Activated T-cell treated with anti-CD3 and anti-CD28 coated beads, Interleukin-2, amount 50 U/mL, for 48 hours (primary cell): ENCODE measurements at places on chromosomes 2 and 18.

- no peak for DNase-seq
These were observed 41.9 kb upstream of the TANC1 start for GRCh38 chr2:158926478-158926948.

- DNase-seq = no peak
These were observed 38.2 kb upstream of the DPP4 start for GRCh38 chr2:162111958-162112850.

GRCh38 chr2:177717831-177718618 lies 325.5 kb downstream of the AGPS start:
- no peak for DNase-seq

GRCh38 chr2:32627441-32627813 lies 423 bp upstream of the TTC27 start:
- no peak for DNase-seq

GRCh38 chr2:238582159-238582558 lies 155.4 kb downstream of the ASB1 start:
- DNase-seq = no peak

DNA sequence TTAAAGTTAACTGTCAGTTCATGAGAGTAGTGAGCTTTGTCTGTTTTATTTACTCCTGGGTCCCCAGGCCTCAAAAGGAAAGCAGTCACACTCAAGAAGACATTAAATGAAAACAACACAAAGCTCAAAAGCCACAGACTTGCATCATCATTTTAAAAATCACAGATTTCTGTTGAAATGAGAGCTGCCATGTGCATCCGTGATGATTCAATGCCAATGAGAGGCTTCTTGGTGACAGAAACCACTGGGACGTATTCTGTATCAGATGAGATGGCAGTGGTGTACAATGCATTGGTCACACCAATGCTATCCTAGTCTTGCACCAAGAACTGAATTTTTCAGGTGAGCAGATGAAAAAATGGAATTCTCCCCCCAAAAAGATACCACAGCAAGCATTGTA lies 204.8 kb downstream of the ANAPC1 start:
- DNase-seq = no peak

DNA sequence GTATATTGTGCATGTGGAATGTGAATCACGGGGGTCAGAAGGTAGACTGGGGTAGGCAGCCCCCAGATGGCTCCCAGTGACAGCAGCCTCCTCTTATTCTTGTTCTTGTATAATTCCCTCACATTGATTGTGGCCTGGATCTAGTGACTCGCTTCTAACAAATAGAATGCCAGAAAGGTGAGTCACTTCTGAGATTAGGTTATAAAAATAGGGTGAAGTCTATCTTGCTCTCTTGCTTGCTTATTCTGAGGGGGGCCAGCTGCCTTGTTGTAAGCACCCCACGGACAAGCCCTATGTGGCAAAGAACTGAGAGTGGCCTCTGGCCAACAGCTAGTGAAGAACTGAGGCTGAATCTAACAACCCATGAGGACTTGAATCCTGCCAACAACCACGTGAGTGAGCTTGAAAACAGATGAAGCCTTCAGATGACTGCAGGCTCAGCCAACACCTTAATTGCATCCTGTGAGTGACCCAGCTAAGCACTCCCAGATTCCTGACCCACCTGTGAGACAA lies 15.6 kb upstream of the RMND5A start:
- DNase-seq = no peak

DNA sequence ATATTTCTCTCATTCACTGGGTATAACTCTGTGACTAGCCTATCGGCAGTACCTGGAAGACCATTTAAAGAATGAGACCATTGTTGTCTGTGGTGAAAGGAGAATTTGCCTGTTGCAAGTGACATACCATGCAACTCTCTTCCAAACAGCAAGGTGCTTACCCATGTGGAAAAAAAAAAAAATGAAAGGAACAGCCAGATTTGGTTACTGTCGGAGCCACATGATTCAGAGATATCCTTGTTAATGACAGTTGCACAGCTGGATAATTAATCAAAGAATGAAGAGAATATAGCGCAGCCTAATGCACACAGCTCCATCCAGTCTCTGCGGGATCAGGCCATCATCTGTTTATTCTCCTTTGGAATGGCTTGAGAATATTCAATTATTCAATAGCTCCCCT lies 141.8 kb downstream of the HRH4 start:
- no peak for DNase-seq

GRCh38 chr2:65015731-65016130 lies 26.5 kb downstream of the SLC1A4 start:
- DNase-seq = no peak

DNA sequence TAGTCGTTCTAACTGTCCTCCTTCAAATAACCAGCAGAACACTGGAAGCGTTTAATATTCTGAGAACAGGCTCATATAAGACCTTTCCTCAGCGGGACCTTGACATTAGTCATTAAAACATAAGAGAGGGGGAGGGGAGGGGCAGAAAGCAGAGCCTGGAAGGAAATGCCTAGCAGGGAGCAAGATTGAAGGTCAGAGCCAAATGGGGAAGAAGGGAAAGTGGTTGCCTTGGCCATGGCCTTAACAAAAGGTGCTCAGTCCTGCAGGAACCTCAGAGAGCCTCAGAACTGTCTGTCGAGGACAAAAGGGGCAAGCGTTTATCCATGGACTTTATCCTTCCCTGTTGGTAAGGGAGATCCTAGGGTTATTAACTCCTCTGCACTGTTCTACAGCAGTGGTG lies 856 bp upstream of the PLA2R1 start:
- no peak for DNase-seq

DNA sequence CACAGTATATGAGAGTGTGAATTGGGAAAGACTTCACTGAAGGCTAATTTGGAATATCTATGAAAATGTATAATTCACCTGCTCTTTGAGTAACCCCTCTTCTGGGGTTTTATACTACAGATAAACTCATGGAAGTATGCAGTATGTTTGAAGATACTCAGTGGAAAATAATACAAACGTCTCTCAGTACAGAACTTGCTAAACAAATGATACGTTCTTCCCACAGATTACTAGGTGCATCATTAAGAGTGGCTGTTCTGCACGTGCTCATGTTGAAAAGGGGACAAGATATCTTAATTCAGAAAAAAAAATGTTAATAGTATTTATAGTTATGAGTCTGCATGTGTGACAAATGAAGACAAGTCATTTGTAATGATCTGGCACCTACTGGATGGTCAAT lies 70.2 kb upstream of the EPAS1 start:
- DNase-seq = no peak

GRCh38 chr2:191926671-191927070 lies 79.8 kb upstream of the CAVIN2 start:
- no peak for DNase-seq

DNA sequence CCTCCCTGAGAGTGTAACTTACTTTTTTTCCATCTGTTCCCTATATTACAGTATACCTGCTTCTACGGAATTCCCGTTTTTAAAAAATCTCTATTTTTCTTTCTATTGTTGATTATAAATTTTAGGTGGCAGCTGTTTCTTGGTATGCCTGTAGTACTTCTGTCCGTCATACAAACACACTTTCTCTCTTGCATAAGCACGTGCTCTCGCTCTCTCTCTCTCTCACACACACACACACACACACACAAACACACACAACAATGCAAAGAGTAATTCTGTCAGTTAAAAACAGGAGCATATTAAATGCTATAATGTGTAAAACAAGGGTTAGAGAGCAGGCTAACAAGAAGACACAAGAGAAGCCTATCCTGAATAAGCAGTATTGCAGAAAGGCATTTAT lies 140.5 kb downstream of the THADA start:
- DNase-seq = no peak

- DNase-seq = no peak
These were observed 72.8 kb upstream of the WIPF1 start for GRCh38 chr2:174670446-174670845.

DNA sequence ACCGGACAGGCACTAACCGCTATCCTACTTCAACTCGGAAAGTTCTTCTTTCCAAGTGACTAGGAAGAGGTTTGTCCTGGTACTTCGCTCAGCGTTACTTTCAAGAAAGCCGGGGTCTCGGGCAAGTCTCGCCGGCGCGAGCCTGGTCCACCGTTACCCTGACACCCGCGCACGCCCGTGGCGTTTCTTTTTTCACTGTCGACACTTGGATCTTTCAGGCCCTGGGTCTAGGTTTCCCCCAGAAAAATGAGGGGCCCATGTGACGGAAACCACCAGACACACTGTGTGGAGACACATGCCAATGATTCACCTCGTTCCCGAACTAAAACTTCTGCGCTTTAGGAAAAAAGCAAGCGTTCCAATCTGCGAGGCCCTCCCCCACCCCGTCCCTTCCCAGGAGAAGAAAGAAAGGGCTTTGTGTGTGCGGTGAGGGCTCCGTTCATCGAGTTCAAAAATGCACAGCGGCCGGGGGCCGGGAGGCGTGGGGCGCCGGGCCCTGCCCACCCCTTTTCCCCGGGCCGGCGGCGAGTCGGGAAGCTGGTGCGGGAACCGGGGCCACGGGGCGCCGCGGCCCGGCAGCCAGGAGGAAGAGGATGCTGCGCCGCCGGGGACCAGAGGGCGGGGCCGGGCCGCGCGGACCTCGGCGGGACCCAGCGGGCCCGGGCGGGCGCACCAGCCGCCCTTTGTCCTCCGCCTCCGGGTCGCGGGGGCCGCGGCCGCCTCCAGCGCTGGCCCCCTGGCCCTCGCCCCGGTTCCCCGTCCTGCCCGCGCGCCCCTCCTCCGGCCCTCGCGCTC lies 2.6 kb downstream of the ZNF521 start:
- peak; percentile 16 for DNase-seq

GRCh38 chr2:233461481-233461891 lies 105.1 kb downstream of the USP40 start:
- DNase-seq = no peak

- no peak for DNase-seq
These were observed 171.4 kb downstream of the FSHR start for GRCh38 chr2:48982887-48983435.

- peak; percentile 65 for DNase-seq
These were observed at the start of gene TMEM237 for GRCh38 chr2:201643216-201643890. TSS of gene TMEM237 (minus strand) at chr2:201643503. CDS start at chr2:201643400, 103 bp downstream.

DNA sequence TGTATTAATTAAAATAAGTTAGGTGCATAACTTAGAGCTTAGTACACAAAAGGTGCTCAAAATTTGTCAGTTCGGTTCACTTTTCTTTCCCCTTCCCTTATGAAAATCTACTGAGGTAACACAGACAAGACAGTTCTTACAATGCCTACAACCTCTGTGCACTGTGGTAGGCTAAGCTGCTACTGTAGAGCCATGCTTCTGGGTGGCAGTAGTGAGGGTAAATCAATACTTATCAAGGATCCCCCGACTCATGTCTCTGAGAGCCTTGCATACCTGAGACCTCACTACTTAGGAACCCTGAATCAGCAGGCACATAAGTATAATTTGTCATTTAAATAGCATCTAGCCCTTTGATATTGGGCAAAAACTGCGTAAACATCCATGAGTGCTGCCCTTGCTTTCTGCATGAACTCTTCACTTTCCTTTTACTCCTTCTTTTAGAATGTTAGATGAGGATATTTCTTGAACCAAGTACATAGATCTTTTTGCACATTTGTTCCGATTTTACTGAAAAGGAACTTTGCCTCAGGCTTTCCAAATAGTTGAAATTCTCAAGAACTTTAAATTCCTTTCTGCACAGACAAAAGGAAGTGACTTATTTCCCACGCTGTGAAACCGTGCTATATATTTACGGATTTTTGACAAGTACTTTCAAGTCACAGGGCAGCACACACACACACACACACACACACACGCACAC lies 234.4 kb downstream of the TRIB2 start:
- no peak for DNase-seq

GRCh38 chr2:150599889-150600288 lies 112.4 kb upstream of the RND3 start:
- no peak for DNase-seq

DNA sequence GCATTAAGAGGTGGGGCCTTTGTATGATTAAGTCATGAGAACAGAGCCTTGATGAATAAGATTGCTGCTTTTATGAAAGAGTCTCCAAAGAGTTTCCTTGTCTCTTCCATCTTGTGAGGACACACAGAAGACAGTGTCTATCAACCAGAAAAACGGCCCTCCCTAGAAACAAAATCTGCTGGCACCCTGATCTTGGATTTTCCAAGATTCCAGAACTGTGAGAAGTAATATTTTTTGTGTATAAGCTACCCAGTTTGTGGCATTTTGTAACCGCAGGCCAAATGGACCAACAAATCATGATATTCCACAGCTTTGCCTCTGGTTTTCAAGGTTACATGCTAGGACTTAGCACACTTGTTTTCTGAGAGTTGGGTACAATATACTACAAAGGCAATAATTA lies 687.8 kb downstream of the TDRD15 start:
- DNase-seq = no peak
